ENCODE measurements at places on chromosomes 5 and 9.

DNA sequence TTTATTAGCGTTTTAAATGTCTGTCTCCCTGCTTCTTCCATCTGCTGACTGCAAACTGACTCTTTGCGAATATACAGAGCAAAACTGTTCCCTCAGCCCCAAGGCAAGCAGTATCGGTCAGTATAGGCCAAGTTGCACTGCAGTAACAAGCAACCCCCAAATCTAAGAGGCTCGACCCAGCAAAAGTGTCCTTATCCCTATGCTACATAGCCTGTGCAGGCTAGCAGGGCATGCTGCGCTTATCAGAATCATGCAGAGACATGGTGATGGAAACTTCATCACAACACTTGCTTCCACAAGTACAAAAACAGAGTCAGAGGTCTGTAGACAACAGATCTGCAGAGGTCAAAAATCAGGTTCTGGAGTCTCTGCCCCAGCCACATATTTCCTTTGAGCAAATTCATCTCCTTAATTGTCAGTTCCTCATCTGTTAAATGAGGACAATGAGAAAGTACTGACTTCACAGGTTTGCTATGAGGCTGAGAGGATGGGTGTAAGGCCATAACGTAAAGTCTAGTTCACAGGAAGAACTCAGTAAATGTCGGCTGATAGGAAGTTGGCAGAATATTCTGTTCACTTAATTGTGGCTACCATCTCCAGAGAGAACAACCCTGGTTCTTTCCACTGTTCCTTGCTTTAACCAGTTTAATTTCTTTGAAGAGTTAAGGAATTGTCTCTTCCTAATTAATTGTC is 9.6 kb upstream of the IL17B start:
- no peak for DNase-seq

- no peak for DNase-seq
These were observed 35.0 kb upstream of the SEMA4D start for GRCh38 chr9:89532944-89533343.

- DNase-seq, result no peak
These were observed 92.0 kb downstream of the OTULIN start for GRCh38 chr5:14756478-14756877.

- DNase-seq, result no peak
These were observed 49.7 kb downstream of the NKD2 start for GRCh38 chr5:1058083-1058945.

- DNase-seq, result no peak
These were observed 84.7 kb upstream of the TBC1D2 start for GRCh38 chr9:98339987-98340800.

DNA sequence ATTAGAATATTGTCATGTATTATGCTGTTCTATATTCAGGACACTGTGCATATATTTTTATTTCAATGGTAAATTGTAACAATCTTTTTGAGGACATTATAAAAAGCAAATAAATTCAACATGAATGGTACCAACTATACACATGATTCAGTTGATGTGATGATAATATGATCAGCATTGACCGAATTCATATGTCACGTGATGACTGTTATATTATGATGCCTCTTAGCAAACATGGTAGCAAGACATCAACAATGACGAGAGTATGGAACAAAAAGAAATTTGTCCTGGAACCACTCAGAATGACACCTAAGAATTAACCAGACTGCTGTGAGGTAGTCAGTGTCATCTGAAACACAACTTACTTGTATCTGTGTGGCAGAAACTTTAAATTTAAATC is 161.5 kb upstream of the OR13F1 start:
- DNase-seq, result no peak

- no peak for DNase-seq
These were observed 38.4 kb upstream of the SMIM23 start for GRCh38 chr5:171747061-171747859.

DNA sequence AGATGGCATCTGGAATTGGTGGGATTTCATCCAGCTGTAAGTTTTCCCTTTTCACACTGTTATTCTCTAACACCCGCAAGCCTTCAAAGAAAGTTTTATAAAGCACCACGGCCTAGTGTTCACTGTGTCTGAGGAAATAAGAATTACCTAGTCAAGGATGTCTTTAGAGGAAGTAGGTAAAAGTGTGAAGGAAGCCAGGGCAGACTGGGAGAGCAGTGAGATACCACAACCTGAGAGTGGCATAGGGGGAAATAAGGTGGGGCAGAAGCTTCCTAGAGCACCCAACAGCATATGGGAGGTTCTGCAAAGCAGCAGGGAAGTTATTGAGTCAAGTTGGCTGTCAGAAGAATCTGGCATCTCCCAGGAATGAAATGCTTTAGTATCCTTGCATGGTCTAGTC is 241.2 kb downstream of the CETN3 start:
- no peak for DNase-seq

GRCh38 chr5:5276430-5276829 is 136.3 kb downstream of the ADAMTS16 start:
- DNase-seq, result no peak

DNA sequence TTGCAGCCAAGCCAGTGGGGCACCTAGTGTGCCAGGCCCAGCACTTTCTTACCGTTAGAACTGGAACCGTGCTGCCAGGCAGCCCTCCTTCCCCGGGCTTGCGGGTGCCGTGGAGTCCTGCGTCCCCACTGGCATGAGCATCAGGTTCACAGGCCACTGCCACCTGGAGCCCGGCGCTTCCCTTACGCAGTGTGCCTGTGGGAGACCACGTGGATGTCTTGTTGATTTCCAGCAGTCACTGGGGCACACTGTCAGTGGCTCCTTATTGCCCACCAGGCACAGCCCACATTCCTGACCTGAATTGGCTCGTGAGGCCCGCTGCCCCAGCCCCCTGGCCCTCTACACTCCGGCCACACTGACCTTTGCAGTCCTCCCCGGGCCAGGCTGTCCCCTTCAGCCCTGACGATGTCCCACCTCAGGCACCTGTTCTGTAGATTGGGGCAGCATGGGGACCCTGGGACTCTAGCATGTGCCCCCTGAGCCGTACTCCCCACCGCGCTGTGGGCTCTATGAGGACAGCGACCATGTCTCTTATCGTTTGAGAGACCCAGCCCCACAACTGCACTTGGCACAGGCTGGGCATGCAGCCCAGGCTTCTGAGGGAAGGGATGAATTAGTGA is 10.4 kb upstream of the CEL start:
- DNase-seq, result no peak

- DNase-seq, result no peak
These were observed 27.7 kb upstream of the CDC23 start for GRCh38 chr5:138240650-138241385.

GRCh38 chr5:61018062-61018461 is 73.1 kb downstream of the NDUFAF2 start:
- DNase-seq, result no peak

DNA sequence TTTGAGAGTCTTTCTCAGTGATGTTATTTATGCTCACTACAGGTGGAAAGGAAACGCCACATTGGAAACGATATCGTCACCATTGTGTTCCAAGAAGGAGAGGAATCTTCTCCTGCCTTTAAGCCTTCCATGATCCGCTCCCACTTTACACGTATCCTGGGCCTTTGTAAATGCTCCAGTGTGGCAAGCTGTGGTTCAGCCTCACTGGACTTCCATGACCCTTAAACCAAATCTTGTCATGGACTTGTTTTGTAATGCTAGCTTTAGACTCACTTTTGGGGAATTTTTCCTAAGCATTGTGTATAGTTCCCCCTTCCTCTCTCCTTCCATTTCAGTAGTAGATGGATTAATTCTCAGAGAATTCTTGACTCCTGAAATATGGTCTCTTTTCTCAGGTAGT is 60.9 kb upstream of the SLC2A8 start:
- no peak for DNase-seq

- DNase-seq, result no peak
These were observed 156.1 kb upstream of the ANKRD55 start for GRCh38 chr5:56389261-56389660.

DNA sequence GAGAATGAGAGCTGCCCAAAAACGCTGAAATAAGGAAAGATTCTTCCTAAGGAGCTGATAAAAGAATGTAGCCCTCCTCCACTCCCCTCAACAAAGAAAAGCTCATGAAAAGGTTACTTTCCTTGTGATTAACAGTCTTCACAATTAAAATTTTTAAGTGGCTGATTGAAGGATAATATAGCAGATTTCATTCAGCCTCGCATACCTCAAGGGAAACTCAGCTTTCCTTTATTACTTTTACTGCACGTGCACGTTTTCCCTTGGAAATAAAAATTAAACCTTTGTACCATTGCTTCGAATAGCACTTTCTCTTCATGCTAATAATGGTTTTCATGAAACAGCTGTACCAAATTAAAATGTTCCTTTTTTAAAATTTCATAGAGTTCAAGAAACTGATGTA is 234.0 kb upstream of the GRAMD2B start:
- no peak for DNase-seq

GRCh38 chr5:62256161-62257019 is 49.6 kb upstream of the KIF2A start:
- DNase-seq, result peak; percentile 45

DNA sequence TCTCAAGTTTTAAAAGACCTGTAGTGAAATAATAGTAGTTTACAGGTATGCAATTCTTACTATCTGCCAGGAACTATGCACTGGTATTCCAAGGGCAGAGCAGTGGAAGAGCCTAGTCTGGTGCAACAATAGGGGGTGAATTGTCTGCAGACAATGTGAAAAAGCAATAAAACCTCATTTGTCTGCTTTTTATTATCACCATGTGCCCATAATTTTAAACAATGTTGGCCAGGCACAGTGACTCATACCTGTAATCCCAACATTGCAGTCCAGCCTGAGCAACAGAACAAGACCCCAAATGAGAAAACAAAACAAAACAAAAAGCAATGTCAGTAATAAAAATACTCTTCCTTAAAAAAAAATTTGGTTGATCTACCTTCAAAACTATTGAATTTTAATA is 12.2 kb upstream of the SLC44A1 start:
- DNase-seq, result no peak

DNA sequence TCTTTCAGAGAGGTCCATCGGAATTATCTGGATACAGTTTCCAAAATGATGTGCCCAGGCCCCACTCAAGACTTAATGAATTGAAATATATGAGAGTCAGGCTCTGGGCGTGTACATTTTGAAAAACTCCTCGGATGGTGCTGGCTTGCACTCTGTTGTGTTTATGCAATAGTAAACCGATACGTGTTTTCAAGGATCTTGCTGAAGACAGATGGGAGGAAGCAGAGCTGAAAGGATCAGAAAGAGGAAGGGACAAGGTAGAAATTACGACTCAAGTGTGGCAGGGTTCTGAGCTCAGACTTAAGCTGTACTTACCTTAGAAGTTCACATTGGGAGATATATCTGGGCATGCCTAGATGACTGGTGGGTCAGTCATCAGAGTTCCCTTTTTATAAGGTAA is 13.7 kb upstream of the STOM start:
- DNase-seq, result no peak

GRCh38 chr5:40828690-40829661 is 6.0 kb downstream of the RPL37 start:
- no peak for DNase-seq

GRCh38 chr5:120538149-120538548 is 74.0 kb downstream of the PRR16 start:
- no peak for DNase-seq

DNA sequence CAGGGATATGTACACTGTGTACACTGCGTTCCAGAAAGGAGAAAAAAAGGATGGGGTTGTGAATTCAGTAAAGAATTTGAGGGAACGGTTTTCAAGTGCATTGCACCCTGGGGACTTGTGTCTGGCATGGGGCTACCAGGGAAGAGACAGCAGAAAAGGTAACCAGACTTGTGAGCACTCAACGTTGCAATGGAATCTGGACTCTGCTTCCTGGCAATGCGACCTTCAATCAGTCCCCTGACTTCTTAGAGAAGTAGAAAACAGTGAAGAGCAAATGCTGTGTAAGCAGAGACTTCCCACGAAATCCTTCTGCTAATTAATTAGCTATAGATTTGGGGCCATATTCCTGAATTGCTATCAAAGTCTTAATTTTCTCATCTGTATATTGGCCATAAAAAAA is 36.3 kb downstream of the MACIR start:
- DNase-seq, result no peak

DNA sequence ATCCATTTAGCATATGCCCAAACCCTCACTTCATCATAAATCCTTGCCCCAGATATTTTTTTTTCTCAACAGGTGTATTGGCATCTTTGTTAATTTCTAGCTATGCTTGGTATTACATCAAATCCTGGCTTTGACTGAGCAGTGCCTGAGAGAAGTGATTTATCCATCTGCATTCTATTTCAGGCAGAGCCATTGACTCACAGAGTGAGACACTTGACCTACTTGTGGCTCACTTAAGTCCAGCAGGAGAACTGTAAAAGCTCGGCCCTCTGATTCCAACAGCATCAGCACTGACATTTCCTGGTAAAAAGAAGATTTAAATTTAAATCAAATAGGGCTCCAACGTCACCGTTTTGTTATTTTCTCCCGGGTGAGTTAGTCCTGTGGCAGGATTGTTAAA is 93.4 kb downstream of the PLK2 start:
- no peak for DNase-seq

GRCh38 chr9:81146241-81146640 is 543.1 kb downstream of the TLE1 start:
- DNase-seq, result no peak

GRCh38 chr5:15630441-15630840 is 130.5 kb downstream of the FBXL7 start:
- no peak for DNase-seq

GRCh38 chr9:23447166-23447565 is 378.9 kb downstream of the ELAVL2 start:
- no peak for DNase-seq

- no peak for DNase-seq
These were observed 2.8 kb upstream of the TEX10 start for GRCh38 chr9:100355561-100355960.

- DNase-seq, result no peak
These were observed 5.5 kb downstream of the OTULIN start for GRCh38 chr5:14669975-14670374.

GRCh38 chr5:6765612-6766525 is 52.6 kb downstream of the TENT4A start:
- DNase-seq, result peak; percentile 53

DNA sequence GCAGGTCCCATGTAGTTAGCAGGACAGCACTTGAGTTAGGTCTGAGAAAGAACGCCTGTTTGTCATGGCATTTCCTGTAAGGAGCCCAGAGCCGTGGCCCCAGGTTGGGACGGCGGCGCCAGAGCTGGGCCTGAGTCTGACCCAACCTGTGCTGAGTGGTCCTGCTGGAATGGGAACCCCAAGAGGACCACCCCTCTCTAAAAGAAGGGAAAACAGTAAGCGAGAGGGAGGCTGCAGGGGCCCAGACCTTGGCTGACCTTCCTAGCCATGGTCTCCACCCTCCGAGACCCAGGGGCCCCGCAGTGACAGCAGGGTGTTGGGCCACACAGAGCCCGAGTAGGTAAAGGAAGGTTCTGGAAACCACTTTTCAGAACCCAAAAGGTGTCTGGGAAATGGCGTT is 1.8 kb upstream of the LRRC14B start:
- no peak for DNase-seq

GRCh38 chr5:80357671-80358070 is 37.9 kb downstream of the SPZ1 start:
- no peak for DNase-seq

DNA sequence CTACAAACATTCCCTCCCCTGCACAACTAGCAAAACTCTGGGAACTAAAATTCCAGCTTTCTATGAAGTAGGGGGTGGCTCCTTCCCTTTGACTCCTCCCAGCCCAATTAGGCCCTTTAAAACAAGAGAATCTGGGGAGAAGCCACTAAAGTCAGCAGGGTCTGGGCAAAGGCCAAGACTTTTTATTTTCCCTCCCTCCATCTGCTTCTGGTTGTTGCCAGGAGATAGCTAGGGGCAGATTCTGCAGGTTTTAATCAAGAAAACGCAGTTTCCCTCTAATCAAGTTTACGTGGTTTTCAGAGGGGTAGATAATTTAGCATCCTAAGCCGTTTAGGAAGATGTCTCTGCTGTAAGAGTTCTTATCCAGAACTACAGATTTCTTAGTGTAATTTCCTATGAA is 114.5 kb upstream of the CDH6 start:
- DNase-seq, result no peak
